ENCODE measurements at places on chromosomes 7 and 10.

DNA sequence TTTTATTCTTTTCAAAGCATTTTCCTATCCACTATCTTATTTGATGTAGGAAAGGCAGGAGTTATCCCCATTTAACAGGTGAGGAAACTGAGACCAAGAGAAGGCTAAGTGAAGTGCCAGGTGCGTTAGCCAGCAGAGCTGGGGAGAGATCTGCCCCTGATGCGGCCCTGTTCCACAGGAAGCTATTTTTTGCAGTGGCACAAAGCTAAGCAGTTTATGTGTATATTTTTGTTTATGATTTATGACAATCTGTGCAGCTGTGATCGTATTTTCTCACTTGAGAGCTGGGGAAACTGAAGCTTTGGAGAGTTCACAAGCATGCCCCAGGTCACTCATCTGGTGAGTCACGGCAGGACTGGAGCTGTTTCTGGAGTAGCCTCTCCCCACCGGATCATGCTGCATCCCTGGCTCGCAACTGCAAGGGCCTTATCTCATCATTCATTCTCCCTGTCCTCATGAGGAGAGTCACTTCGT, 38.8 kb downstream of the SLC29A3 start:
- no peak for DNase-seq

- no peak for DNase-seq
Observed at GRCh38 chr7:51244053-51244452, 72.6 kb downstream of the COBL start.

DNA sequence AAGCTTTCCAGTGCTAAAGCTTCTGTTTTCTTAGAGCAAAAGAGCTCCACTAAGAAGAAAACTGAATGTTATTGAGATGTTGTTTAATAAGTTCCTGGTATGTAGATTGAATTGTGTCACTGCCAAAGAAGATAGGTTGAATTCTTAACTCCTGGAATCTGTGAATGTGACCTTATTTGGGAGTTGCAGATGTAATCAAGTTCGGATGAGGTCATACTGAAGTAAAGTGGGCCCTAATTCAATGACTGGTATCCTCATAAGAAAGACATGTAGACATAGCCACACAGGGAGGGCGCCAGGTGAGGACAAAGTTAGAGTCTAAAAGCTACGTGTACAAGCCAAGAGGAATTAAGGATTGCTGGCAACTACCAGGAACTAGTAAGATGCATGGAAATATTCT, 732.1 kb upstream of the C7orf33 start:
- no peak for DNase-seq

GRCh38 chr10:43881657-43882056, 233.0 kb upstream of the ZNF32 start:
- DNase-seq, result no peak

- DNase-seq, result no peak
Observed at GRCh38 chr10:43702213-43702935, 53.7 kb upstream of the ZNF32 start.

DNA sequence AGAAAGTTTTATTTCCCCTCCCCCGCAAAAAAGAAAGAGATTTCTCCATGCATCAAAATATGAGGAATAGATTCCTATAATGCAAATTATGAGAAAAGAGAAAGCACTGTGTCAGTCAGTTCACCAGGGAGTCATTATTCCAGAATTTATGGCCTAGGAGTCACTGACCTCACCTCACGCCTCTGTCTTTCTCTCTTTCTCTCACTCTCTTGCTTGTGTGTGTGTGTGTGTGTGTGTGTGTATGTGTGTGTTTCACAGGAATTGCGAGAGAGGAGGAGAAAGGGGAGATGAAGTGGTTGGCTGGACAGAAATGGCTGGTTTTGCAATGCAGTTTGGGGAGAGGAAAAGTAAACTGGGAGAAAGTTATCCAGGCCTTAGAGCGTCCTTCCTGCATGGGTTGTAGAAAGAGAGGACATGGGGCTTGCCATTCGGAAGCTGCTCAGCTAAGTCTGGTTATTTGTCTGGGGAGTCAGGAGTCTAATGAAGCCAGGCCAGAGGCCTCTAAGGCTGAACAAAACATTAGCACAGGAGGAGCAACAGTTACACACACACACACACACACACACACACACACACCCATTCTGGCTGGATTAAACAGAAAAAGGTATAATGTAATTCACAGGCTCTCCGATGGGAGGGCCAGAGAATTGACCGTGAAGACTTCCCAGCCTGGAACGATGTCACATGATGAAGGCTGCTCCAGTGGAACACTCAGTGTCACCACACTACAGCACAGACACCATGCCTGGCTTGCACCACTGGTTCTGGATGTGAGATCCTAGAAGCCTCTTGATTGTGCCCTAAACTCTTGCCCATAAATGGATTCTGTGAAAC, 12.8 kb upstream of the FFAR4 start:
- DNase-seq, result no peak

GRCh38 chr7:40777730-40778312, 643.0 kb downstream of the SUGCT start:
- DNase-seq, result no peak

DNA sequence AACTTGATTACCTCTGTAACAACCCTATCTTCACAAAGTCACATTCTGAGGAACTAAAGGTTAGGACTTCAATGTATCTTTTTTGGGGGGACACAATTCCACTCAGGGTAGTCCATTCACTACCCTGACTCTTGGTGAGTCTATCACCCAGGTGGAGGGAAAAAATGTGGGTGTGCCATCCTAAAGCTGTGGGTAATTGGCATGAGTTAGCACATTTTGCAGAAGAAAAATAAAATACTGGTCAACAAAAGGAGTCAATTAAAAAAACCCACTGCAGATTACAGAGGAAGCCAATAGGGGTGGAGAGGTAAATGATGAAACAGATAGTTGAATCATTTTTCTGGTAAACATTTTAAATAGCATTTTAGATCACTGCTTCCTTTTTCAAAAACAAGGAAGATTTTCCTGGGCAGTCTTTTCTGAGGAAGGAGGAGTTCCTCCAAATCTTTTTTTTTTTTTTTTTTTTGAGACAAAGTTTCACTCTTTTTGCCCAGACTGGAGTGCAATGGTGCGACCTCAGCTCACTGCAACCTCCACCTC, 5.1 kb upstream of the BLVRA start:
- DNase-seq, result no peak

- DNase-seq, result no peak
Observed at GRCh38 chr7:105715528-105715927, 134.2 kb upstream of the EFCAB10 start.

DNA sequence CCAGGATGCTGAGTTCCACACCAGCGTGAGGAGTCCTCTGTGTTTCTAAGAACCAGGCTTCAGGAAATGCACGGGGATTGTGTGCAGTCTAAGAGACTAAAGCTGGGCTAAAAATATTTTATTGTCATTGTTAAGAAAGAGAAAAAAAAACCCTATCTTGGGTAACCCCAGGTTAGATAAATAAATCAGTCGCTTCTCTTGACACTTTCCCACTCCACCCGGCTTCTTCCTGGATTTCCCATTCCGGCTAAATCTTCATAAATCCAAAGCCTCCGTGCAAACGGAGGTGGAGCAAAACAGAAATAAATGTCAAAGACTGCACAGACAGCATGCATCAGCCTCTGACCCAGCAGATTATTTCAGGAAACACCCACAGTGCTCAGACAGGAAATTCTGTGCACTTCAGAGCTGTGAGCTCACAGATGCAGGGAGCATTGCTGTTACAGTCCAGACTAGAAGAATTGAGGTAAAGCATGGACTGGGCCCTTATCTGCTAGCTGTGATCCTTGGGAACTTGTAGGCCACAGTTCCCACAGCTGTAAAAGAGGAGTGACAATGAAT, 44.8 kb upstream of the GRID1 start:
- DNase-seq, result no peak

DNA sequence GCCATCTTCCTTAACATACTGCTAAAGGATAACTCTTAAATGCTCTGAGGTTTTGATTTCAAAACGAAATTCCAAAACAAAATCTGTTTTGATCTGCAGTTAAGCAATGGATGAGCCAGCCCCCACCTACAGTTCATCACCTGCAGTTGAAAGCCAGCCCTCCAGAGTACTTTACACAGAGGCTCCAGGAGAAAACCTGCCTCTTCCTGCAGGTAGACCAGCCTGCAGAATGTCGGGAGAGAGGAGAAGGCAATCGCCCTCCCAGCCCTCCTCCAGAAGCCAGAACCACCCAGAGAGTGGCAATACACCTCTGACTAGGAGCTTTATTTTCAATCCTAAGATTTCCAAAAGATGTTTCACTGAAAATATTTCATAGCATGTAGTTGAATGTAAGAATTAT, 798.1 kb downstream of the GATA3 start:
- no peak for DNase-seq

Measured in thoracic aorta (tissue), 2 donors.